ENCODE measurements at places on chromosomes 13 and 19.

GRCh38 chr13:91863699-91864098, 465.3 kb downstream of the GPC5 start:
- no peak for DNase-seq

GRCh38 chr13:94291631-94292322, 187.7 kb downstream of the DCT start:
- no peak for DNase-seq

DNA sequence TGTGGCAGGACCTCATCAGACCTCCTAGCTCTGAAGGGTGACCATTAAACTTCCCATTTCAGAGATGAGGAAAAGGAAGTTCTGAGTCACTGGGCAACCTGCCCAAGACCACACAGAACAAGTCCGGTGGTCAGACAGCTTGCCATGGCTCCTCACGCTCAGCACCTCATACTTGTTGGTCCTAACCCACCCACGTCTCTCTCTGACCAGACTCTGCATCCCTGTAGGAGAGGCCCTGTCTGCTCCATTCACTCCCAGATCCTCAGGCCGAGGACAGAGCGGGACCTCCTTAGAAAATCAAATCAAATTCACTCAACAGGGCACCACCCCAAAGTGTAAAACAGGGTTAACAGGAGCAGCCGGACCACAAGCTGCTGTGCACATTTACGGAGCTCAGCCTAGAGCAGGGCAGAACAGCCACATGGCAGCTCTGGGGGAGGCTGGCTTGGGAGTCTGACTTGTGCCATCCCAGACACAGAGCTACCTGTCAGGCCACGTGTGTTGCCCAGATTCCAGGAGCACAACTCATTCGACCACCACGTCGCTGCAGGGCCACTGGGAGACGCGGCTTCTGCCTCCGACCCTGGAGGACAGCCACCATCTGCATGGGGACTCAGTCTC, 1.7 kb downstream of the MIER2 start:
- DNase-seq, result no peak

DNA sequence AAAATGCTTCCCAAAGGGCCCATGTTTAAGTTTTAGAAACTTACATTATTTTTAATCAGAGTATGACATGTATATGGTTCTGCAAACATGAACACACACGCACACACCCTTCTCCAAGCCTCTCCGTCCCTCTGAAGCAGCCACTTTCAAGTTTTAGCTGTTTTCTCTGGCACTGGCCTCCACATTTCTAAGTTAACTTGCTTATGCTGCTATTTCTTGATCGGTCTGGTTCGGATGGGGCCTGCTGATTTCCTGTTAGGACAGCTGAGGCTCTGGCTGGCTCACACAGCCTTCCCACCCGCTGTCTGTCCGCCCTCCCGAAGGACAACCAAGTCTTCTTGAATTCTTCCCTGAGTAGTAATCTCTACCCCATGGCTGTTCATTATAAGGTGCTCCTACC, 4.4 kb downstream of the SPC24 start:
- no peak for DNase-seq

- DNase-seq, result no peak
Observed at GRCh38 chr19:35278578-35279284, 3.6 kb upstream of the HAMP start.

DNA sequence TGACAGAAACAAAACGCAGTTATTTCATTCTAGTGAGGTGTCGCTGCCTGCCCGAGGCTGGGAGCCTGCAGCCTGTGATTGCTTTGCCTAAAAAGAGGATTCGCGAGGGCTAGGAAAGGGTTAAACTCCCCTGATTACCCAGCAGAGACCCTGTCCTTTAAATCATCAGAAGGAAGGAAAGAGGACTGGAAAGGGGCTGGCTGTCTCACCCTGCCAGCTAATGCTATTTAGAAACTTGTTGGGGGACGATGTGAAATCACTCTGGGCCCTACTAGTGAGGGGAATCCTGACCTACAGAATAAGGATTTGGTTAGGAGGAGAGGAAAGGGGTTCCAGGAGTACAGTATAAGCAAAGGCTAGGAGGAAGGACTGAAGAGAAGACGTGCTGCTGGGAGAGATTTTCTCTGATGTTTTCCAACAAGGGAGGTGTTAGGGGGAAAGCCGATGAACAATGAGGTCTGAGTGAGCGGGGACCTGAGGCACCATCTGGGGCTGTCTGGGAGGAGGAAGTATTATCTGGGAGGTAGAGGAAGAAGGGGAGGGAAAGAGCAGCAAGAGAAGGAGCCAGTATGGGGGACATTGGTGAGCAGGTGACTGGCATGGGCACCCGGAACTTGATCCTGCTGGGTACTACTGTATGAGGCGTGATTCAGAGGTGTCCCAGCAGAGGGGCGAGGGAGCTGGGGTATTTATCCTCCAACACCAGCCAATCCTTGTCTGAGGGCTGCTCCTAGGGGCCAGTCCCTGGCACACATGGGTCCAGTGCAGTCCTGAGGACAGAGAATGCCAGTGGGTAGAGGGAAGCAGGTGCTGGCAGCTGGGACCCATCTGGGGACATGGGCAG, 55.7 kb upstream of the PTPRS start:
- no peak for DNase-seq

- DNase-seq, result no peak
Observed at GRCh38 chr13:43077046-43077445, 53.7 kb downstream of the DNAJC15 start.

DNA sequence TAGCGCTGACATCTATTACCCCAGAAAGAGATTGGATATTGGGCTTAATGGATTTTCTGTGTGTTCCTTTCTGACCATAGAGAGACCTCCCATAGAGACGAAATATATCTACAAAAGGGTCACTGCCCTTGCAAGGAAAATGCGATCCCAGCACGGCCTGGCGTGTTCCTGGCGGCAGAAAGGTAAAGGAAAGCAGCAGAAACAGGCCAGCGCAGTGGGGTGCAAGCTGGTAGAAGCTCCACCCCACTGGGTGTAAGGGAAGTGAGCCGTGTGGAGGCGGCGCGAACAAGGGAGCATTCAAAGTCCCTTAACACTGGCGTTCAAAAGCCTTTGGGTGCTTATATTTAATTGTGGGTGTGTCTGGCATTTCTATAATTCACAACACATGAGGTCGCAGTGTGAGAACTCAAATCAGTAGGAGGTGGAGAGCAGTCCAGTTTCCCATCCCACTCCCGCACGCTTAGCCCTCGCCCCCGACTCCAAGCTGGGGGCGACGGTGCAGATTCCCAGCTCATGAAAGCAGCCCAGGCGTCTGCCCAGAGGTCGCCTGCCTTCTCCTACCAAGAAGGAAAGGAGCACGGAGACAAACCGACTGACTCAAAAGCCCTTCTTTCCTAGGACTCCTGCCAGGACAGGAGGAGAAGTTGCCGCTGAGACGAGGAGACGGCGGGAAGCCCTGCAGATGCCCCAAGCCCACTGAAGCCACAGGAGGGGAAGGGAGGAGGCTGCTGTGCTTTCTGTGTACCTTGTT, 478.4 kb downstream of the FOXO1 start:
- no peak for DNase-seq

DNA sequence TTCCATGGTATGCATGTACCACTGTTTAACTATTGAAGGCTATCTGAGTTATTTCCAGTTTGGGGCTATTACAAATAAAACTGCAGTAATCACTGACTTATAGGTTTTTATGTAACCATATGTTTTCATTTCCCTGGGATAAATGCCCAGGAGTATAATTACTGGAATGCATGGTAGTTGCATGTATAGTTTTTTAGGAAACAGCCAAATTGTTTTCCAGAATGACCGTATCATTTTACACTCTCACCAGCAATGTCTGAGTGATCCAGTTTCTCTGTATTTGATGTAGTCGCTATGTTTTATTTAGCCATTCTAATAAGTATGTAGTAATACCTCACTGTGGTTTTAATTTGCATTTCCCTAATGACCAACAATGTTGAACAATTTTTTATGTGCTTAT, 42.0 kb downstream of the CYSLTR2 start:
- DNase-seq, result no peak

DNA sequence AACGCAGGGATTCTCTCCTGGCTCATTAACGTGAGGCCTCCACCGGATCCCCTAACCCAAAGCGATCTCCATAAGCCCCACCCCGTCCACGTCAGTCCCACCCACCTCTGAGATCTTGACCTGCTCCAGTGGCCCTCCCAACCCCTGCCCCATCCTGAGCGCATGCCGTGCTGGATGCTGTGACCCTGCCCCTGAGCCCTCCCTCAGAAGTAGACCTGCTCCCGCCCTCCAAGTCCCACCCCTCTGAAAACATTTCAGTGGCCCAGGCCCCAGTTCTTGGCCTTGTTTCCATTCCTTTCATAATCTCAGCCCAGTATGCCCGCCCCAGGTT, 19.9 kb downstream of the LMTK3 start:
- no peak for DNase-seq

- no peak for DNase-seq
Observed at GRCh38 chr19:9936326-9937000, at the start of gene OLFM2. Gene OLFM2 (minus strand): TSS chr19:9936515. CDS start chr19:9936366, 149 bp downstream.

GRCh38 chr13:28796938-28797257, 23.2 kb upstream of the MTUS2 start:
- DNase-seq, result no peak

DNA sequence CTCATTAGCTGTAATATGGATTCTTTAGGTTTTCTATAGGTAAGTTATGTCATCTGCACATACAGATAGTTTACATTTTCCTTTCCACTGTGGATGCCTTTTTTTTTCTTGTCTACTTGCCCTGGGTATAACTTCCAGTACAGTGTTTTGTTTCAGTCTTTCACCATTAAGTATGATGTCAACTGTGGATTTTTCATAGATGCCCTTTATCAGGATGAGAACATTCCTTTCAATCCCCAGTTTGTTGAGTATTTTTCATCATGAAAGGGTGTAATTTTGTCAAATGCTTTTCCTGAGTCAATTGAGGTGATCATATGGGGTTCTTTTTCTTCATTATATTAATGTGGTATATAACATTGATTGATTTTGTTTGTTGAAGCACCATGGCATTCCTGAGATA, 43.6 kb upstream of the SACS start:
- no peak for DNase-seq

DNA sequence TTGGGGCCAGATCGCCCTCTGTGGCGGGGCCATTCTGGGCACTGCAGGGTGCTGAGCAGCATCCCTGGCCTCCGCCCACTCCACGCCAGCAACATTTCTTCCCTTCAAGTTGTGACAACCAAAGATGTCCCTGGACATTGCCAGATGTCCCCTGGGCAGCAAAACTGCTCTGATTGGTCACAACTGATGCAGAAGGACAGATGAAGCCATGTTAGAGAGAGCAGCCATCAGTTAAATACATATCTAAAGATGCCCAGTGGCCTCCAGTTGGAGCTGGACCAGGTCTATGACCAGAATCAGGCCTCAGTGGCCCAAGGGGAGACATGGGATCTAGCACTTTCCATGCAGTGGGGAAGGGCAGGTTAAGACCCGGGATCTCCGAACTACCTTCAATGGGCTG, 125.7 kb downstream of the PTPRS start:
- no peak for DNase-seq

- no peak for DNase-seq
Observed at GRCh38 chr19:7260161-7260560, 34.1 kb downstream of the INSR start.
